ENCODE measurements at places on chromosomes 12 and 14.
A peak's percentile ranks its signal among the peaks of the same experiment; 100 is the strongest.

DNA sequence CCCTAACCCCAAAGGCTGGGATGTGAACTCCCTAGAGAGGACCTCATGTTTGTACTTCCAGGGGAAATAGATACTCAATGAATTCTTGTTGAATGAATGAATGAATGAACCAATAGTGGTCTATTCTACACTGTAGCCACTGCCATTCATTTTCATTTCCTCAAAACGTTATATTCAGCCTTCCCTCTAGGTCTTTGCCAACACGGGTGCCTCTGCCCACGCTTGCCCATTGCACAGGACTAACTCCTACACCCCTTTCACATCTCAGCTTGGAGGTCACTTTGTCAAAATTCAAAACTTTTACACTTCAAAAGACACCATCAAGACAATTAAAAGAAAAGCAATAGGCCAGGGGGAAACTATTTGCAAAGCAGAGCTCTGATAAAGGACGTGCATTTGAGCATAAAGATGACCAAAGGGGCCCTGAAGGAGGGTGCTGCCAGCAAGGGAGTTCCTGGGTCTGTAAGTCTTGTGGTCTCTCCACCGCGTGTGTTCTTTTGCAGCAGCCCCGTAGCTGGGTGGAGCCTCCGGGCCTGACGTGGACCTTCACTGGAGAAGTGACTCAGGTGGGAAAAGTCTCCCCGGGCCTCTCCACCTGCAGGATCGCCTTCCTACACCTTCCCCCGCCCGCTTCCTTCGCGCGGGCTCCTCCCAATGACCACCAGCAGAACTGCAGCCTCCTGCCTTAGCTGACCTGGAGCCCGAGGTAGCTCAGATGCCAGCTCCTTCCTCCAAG, 31.5 kb downstream of the TMEM63C start:
- peak; percentile 80 for DNase-seq

DNA sequence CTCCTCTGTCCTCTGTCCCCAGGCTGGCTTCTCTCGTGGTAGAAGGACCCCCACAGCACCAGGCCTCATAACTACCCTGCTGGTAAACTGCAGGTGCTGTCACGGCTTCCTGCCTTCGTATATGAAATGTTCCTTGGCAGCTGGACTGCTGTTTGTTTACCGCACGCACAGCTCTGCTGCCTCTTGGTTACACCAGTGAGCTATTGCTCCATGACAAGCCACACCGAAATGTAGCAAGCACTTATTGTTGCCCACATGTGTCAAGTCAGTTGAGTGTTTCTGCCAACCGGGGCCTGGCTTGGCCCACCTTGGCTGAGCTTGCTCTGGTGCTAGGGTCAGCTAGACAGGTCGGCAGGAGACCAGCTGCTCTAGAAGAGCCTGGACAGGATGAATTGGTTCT, 21.7 kb upstream of the TCL1B start:
- no peak for DNase-seq

GRCh38 chr14:43872222-43872621, 634.9 kb downstream of the FSCB start:
- no peak for DNase-seq

GRCh38 chr12:114671066-114671442, 12.9 kb downstream of the TBX3 start:
- DNase-seq, result no peak

- DNase-seq, result no peak
Observed at GRCh38 chr12:68614105-68614679, 3.5 kb downstream of the RAP1B start.

- DNase-seq, result no peak
Observed at GRCh38 chr14:79734151-79734550, 477.2 kb downstream of the DIO2 start.

- DNase-seq, result no peak
Observed at GRCh38 chr14:38074754-38075153, 132.9 kb upstream of the SSTR1 start.

DNA sequence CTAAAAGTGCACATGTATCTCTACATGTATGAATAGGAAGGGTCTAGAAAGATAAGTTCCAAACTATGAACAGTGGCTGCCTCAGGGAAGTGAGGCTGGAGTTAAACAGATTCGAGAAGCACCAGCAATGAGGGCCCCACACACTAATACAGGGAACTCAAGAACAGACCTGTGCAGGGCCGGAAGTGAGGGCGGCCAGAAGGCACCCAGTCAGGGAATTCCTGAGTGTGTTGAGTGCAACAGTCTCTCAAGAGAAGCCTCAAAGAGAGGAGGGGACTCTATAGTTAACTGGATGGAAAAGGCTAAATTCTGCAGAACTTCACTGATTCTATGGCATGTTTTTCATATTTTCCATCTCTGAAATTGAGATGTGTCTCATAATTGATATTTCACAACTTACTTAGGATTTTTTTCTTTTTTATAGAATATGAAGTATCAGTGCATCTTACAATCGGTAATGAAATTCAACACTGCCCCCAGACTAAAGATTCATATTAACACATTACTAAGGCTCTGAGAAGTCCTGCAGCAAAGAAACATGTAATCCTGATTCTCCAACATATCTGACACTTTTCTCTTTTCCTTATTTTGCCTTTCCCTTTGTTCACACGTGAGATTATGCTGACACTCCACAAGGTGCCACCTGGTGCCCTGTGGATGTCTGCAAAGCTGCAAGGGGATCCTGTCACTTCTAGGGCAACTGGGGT, 61.3 kb downstream of the CHGA start:
- no peak for DNase-seq

DNA sequence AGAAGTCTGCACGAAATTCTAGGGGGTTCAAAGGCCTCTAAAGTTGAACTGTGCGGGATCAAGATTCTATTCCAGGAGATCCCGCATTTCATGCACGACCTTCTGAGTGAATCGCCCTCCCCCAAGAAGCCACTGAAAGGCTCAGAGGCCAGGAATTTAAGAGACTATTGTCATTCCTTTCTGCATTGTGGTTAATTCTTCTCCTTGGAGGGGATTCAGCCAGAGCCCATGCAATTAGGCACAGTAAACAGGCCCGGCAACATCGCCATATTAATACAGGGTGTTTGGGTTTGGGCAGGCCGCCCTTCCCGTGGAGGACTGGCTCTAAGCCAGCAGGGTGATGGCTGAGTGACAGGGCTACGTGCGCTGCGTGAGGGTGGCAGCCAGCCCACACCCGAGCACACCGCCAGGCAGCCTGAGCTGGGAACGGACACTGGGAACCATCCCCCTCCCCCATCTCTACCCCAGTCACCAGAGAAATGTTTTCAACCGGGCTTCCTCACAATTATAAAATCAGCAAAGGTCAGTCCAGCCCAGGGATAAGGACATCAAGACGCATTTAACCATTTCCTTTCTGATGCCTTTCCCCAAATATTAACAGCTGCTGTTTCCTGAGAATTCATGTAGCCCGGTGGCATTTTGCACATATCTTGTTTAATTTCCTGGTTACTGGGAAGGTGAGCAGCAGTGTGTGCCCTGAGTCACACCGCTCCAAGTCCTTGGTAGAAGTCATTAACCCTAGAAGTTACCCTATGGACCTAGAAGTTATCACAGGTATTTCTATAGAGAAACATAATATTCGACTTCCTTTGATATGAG, 12.5 kb downstream of the EGLN3 start:
- DNase-seq, result no peak

DNA sequence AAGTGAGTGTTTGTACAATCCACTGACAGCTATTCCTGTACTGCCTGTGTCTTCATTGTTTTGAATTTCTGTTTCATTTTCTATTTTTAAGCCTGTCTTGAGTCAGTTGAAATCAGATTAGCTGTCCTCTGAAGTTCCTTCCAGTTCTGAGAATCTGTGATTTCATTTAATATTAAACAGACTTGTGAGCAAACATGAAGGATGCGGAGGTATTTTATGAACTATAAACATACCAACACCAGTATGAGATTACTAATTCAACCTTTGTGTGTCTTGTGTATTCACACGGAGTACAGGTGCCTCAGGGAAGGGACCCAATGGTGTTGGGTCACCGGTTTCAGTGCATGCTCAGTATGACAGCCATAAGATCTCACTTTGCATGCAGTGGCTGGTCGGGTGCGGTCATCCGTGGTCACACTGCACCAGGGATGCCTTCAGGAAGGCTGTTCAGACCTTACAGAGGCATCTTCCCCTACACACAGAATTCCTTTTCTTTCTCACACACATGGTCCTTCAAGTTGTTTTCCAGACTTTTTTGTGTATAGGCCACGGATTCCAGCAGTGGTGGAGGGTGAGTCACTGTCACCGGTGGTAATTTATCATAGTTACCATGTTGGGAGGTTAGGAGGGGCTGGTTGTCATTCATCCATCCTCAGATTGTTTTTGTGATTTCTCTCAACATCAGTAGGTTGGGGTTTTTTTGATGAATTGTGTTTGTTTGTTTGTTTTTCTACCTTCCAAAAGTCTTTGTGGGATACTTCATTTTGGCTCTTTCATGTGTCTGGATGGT, 103.0 kb upstream of the SFSWAP start:
- DNase-seq, result no peak

DNA sequence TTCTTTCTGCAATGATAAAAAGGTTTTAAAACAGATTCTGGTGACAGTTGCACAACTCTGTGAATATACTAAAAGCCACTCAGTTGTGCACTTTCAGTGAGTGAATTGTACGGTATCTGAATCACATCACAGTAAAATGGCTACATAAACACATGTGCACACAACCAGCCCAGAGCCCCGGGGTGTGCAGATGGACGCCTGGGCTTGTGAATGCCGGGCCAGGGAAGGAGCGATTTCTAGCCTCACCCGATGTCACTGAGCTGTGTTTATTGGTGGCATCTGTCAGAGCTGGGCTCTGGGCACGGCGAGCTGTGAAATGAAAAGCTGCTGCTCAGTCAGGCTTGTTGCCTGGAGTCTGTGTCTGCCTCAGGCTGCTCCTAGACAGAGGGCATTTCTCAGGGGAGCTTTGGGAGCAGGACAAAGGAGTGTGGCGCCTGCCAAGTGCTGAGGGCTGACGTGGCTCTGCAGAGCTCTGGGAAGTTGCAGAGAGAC, 25.9 kb downstream of the RHOF start:
- DNase-seq, result no peak

DNA sequence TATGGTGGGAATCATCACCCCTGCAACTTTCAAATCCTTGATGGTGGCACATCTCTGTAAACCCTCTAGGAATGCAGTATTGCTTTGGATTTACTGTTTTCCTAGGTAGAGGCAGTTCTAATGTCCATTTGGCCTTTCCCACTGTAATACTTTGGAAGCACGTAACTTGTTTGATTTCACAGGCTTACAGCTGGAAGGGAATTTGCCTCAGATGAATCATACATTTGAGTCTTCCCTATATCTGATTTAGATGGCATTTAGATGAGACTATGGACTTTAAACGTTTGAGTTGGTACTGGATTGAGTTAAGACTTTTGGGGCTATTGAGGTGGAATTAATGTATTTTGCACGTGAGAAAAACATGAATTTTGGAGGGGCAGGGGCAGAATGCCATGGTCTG, 35.9 kb downstream of the DAAM1 start:
- no peak for DNase-seq

- DNase-seq, result no peak
Observed at GRCh38 chr12:47156167-47156736, 76.5 kb upstream of the AMIGO2 start.

DNA sequence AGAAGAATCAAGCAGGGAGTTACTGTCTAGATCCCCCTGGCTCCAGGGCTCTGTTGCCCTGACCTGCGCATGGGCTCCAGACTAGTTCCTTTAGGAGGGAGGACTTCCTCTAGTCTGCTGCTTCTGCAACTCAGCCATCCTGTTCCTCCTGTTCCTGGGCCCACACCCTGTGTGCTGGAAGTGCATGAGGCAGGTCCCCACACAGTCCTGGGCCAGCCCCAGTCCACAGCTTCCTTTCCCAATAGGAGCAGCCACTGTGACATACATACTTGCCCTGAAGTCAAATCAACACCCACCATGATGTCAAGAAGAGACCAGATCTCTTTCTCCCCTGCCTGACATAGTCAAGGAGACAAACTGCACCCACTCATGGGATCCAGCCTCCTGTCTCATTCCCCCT, 1.3 kb downstream of the SDR9C7 start:
- no peak for DNase-seq

DNA sequence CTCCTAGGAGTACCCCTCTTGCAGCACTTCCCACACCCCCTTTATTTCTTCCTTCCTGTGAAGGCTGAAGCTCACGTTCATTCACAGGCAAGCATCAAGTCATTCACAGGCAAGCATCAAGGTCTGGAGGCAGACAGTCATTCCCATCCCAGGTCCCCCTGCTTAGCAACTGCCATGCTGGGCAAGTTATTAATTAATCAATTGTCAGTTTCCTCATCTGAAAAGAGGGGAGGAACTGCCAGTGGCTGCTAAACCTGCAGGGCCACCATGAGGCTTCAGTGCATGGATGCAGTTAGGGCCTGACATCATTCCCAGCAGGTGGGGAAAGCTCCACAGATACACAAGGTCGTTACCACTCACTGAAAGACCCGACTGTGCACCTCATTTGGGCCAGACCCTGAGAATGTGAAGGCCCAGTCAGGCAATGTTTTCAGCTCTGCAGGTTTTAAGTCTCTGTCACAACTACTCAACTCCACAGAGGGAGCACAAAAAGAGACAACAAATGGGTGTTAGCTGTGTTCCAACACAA, 85.0 kb upstream of the GPR68 start:
- DNase-seq, result no peak

DNA sequence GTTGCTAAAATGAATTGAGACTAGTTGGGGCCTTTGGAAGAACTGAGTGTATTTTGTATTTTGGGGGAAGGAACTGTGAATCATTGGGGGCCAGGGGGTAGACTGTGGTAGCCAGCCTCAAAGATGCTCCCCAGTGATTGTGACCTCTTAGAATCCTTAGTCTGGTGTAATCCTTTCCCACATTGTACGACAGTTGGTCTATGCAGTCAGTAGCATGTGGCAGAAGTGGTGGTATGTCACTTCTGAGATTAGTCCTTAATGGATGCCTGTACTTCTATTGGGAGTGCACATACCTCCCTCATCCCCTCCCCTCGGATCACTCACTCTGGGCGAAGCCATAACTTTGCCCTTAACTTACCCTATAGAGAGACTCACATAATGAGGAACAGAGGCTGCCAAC, 48.0 kb downstream of the USP15 start:
- DNase-seq, result no peak

DNA sequence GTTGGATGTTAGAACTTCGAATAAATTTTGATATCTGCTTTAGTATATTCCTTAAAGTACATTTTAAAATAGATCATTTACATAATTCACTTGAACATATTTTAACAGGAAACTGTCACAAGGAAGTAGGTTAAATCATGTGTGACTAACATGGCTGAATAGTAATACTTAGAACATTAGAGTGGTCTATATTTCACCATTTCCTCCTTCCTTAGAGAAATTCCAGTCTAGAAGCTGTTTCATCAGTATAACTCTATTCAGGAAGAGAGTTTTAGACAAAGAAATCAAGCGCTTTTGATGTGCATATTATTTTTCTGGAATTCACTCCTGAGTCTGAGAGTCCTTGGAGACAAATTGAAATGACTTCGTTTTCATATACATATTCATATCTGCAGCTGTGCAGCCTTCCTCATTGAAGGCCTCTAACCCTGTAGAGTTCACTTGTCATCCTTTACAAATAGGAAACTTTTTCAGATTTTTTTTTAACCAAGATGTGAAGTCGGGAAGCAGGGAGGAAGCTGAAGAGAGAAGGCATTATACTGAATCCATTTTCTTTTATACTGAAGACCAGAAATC, 28.4 kb downstream of the IRAK3 start:
- no peak for DNase-seq

All from RWPE1 (cell line).